ENCODE measurements at places on chromosomes 12 and 14.

DNA sequence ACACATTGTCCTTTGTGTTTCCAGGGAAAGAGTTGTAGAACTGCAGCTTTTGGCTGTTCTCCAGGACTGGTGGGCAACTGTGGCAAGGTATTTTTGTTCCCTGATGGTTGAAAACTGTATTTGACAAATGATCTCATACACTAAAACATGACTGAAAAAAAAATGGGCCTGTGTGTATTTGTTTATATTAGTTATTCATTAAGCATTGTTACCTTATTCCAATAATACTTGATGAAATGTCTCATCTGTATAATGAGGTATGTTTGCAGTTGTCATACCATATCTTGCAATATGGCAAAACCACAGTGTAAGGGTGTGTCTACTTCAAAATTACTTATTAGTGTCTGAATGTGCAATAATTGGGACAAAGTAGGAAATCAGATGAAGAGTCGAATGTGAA is 479.4 kb upstream of the NOVA1 start:
- no peaks in the 10 kb centered on the region for H3K36me3 ChIP-seq
- H3K27ac ChIP-seq = no peak overlapping the region
- H3K4me1 ChIP-seq = no peaks in the 10 kb centered on the region
- no peak overlapping the region for H3K4me3 ChIP-seq
- DNase-seq = no peak

- H3K4me3 ChIP-seq = no peak overlapping the region
- H3K36me3 ChIP-seq = no peaks in the 10 kb centered on the region
- no peaks in the 10 kb centered on the region for H3K4me1 ChIP-seq
- H3K27me3 ChIP-seq = peaks cover 4% of the 10 kb centered on the region
- DNase-seq = no peak
- H3K27ac ChIP-seq = no peak overlapping the region
These were observed 14.2 kb downstream of the EPYC start for GRCh38 chr12:90990611-90991010.

- H3K27me3 ChIP-seq = no peaks in the 10 kb centered on the region
- no peaks in the 10 kb centered on the region for H3K36me3 ChIP-seq
- no peak overlapping the region for H3K27ac ChIP-seq
- no peak for DNase-seq
- no peak overlapping the region for H3K4me3 ChIP-seq
- H3K4me1 ChIP-seq = no peaks in the 10 kb centered on the region
These were observed 117.3 kb upstream of the COCH start for GRCh38 chr14:30757082-30757481.

GRCh38 chr14:63051992-63052391 is 6.7 kb upstream of the KCNH5 start:
- H3K4me1 ChIP-seq = no peaks in the 10 kb centered on the region
- H3K4me3 ChIP-seq = no peak overlapping the region
- no peaks in the 10 kb centered on the region for H3K36me3 ChIP-seq
- DNase-seq = no peak

DNA sequence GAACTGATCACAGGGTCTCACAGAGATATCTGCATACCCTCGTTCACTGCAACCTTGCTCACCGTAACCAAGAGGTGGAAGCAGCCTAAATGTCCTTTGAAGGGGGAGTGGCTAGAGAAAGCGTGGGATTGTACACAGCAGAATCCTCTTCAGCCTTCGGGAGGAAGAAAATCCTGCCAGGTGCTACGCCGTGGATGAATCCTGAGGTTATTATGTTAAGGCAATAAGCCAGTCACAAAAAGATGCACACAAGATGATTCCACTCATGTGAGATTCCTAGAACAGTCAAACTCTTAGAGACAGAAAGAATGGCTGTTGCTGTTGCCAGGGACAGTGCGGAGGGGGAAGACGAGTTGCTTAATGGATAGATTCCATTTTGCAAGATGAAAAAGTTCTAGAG is 39.6 kb upstream of the SFSWAP start:
- no peaks in the 10 kb centered on the region for H3K36me3 ChIP-seq
- no peak for DNase-seq
- no peak overlapping the region for H3K4me3 ChIP-seq
- H3K4me1 ChIP-seq = peaks cover 3% of the 10 kb centered on the region
- no peak overlapping the region for H3K27ac ChIP-seq
- peaks cover 15% of the 10 kb centered on the region for H3K27me3 ChIP-seq

- peaks cover 2% of the 10 kb centered on the region for H3K36me3 ChIP-seq
- H3K4me3 ChIP-seq = peak overlapping the region; percentile 71
- peaks cover 49% of the 10 kb centered on the region for H3K4me1 ChIP-seq
These were observed 99.6 kb downstream of the ARF6 start for GRCh38 chr14:49992448-49992847.

- DNase-seq = no peak
- H3K27me3 ChIP-seq = peaks cover 20% of the 10 kb centered on the region
- H3K27ac ChIP-seq = no peak overlapping the region
- no peaks in the 10 kb centered on the region for H3K36me3 ChIP-seq
These were observed 57.2 kb upstream of the CISTR start for GRCh38 chr12:53809005-53809404.

GRCh38 chr14:22485178-22485577 is 103.8 kb downstream of the DAD1 start:
- peaks cover 31% of the 10 kb centered on the region for H3K36me3 ChIP-seq
- H3K27me3 ChIP-seq = no peaks in the 10 kb centered on the region
- H3K4me1 ChIP-seq = peaks cover 47% of the 10 kb centered on the region
- peak overlapping the region; percentile 88 for H3K4me3 ChIP-seq

DNA sequence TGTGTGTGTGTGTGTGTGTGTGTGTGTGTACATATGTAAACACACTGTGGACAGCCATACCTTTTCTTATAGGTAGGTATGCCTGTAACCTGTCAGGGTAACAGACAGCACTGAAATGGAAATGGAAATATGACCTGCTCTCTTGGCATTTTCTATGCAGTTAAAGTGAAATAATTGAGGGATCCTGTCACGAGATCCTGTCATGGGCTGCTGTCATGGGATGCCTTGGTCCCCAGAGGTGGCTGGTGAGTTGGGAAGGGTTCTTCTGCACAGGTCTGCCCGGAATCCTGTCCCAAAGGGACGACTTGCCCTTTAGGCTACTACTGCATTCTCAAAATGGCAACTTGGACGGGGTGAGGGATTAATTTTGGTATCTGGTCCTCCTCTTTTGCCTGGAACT is 47.3 kb downstream of the ELK3 start:
- peak overlapping the region; percentile 66 for H3K27ac ChIP-seq
- H3K4me3 ChIP-seq = no peak overlapping the region
- peaks cover 8% of the 10 kb centered on the region for H3K36me3 ChIP-seq
- no peak for DNase-seq
- H3K27me3 ChIP-seq = no peaks in the 10 kb centered on the region

DNA sequence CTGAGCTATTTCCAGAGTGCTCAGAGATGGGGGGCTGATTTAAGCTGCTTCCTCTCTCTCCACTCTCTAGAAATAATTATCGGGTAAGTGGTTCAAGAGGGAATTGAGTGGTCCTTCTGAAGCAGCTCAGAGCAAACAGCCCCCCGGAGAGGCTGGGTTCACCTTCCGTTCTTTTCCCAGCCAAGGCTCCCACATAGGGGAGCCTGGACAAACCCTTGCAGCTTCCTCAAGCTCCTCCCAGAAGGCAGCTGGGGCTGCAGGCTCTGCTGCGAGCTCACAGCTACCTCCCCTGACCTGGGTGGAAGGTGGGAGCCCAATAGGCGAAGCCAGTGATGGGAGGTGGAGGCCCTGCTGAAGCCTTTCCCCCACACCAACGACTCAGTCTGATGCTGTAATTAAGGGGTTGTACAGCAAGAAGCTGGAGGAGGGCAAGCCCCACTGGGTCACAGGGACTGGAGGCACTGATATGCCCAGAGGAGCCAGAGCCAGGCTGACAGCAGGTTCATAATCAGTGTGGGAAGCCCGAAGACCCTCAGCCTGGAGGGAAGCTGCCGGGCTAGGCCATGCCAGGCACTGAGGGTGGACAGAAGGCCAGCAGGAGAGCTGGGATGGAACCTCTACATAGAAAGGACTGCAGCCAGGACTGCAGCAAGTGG is 52.4 kb downstream of the ARL6IP4 start:
- peak overlapping the region; percentile 79 for H3K27ac ChIP-seq
- peaks cover 25% of the 10 kb centered on the region for H3K4me1 ChIP-seq
- H3K36me3 ChIP-seq = peaks cover 8% of the 10 kb centered on the region
- no peaks in the 10 kb centered on the region for H3K27me3 ChIP-seq
- no peak overlapping the region for H3K4me3 ChIP-seq
- DNase-seq = no peak

- H3K4me1 ChIP-seq = no peaks in the 10 kb centered on the region
- no peaks in the 10 kb centered on the region for H3K36me3 ChIP-seq
- no peak overlapping the region for H3K4me3 ChIP-seq
These were observed 145.4 kb upstream of the BMP4 start for GRCh38 chr14:54102051-54102456.

GRCh38 chr12:30437044-30437443 is 258.6 kb downstream of the IPO8 start:
- no peaks in the 10 kb centered on the region for H3K4me1 ChIP-seq
- no peak overlapping the region for H3K27ac ChIP-seq
- no peak overlapping the region for H3K4me3 ChIP-seq
- H3K27me3 ChIP-seq = no peaks in the 10 kb centered on the region
- no peak for DNase-seq

GRCh38 chr14:92499234-92499633 is 14.3 kb upstream of the RIN3 start:
- H3K36me3 ChIP-seq = no peaks in the 10 kb centered on the region
- peaks cover 9% of the 10 kb centered on the region for H3K4me1 ChIP-seq
- H3K27me3 ChIP-seq = no peaks in the 10 kb centered on the region
- H3K4me3 ChIP-seq = no peak overlapping the region
- no peak for DNase-seq

GRCh38 chr14:23351681-23352505 is 794 bp downstream of the SLC22A17 start:
- no peaks in the 10 kb centered on the region for H3K36me3 ChIP-seq
- H3K27me3 ChIP-seq = peaks cover 30% of the 10 kb centered on the region
- peak; percentile 20 for DNase-seq
- H3K27ac ChIP-seq = no peak overlapping the region
- H3K4me3 ChIP-seq = peak overlapping the region; percentile 61

DNA sequence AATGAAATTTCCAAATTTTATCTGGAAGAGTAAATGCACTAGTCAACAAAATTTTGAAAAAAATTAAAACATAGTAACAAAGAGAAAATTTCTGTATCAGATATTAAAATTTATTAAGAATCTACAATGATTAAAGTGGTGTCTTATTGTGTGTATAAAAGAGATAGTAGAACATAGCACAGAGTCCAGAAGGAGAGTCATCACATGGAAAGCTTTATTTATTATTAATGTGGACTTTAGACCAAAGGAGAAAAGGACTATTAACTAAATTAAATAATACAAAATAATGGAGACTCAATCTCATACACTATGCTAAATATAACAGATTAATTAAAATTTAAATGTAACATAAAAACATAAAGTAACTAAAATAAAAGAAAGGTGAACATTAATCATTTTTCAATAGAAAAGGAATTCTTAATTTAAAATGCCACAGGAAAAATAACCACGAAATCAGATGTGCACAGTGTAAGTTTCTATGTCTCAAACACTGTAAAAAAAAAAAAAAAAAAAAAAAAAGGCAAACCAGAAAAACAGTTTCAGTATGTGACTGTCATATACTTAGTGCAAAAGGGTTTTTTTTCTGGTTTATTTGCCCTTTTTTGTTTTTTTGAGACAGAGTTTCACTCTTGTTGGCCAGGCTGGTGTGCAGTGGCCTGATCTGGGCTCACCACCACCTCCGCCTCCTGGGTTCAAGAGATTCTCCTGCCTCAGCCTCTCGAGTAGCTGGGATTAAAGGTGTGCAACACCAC is 95.4 kb downstream of the MYF5 start:
- H3K4me3 ChIP-seq = no peak overlapping the region
- H3K36me3 ChIP-seq = no peaks in the 10 kb centered on the region

- H3K4me3 ChIP-seq = no peak overlapping the region
- no peak for DNase-seq
- H3K36me3 ChIP-seq = peaks cover 56% of the 10 kb centered on the region
- H3K4me1 ChIP-seq = peaks cover 59% of the 10 kb centered on the region
These were observed 104.7 kb downstream of the PRKCH start for GRCh38 chr14:61426048-61426447.

DNA sequence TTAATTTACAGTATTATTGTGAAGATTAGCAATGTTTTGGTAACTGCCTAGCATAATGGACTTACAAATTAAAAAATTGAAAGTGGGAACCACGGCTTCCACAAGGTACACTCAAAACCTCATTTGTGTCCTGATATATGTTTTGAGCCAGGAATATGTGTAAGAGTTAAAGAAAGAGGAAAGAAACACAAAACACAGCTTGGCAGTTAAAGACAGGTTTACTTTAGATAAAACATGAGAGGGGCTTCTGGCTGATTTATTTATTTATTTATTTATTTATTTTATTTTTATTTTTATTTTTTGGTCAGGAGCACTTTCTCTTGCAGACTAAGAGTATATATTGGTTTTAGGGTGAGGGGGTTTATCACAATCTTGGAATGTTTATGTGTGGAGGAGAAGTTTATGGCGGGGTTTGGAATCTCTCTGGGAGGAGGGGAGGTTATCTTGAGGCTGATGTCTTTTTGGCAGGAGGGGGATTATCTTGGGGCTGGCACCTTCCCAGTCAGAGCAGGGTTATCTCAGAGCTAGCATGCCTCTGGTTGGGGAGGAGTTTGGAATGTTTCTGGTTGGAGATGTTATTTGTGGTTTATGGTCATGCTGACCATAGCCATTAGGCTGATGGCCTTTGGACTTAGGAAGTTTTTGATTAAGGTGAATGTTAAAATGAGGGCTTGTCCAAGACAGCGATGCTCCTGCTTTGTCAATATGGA is 436.7 kb downstream of the DAD1 start:
- H3K27ac ChIP-seq = no peak overlapping the region
- no peak for DNase-seq
- peaks cover 4% of the 10 kb centered on the region for H3K4me1 ChIP-seq
- no peak overlapping the region for H3K4me3 ChIP-seq
- no peaks in the 10 kb centered on the region for H3K36me3 ChIP-seq

DNA sequence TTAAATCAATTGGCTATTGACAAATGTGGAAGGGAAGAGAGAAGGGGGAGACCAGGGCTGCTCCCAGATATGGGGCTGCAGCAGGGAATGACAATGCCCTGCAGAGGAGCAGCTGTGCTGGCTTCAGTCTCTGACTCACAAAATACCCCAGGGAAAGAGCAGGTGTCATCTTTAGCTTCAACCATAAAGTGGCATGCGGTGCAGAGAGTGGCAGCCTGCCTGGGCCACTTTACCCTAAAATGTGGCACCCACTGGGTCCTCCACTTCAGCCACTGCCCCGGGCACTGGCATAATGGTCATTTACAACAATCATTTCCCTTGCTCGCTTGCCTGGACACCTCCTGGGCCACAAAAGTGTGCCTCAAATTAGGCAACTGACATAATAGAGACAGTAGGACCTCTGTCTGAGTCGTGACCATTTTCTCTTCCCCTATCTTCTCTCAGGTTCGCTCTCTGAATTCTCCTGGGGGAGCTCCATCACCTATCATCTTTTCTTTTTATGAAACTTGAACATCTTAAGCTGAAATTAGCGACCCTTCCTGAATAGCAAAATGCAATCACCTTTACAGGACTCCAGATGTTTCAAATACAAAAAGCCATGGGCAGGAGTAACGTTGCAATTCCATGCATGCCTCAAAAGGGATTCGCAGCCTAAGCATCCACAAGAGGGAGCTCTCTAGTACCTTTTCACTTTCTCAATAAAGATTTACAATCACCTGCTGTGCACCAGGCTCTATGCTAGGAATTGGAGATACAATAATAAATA is 179.9 kb upstream of the ATF7IP start:
- DNase-seq = peak; percentile 13
- H3K27ac ChIP-seq = no peak overlapping the region
- no peak overlapping the region for H3K4me3 ChIP-seq
- no peaks in the 10 kb centered on the region for H3K36me3 ChIP-seq
- H3K27me3 ChIP-seq = peaks cover 12% of the 10 kb centered on the region
